Endothelial cell (in vitro differentiated cells): ENCODE measurements at places on chromosomes 3 and 15. TPM values are rescaled to one million over a fixed set of nuclear protein-coding genes. Genes with fewer than 3 reads are reported as not detected.

KNG1 gene
- not detected for total RNA-seq

LINGO1 gene
- total RNA-seq: 18.8 TPM

EMC7 gene
- 41.8 TPM for total RNA-seq

CHRNA5 gene
- 22.7 TPM for total RNA-seq

HES1 gene
- total RNA-seq: 40.3 TPM

GRCh38 chr3:157061265-157061664, 98.7 kb downstream of the CCNL1 start:
- H3K27ac ChIP-seq: no peak overlapping the region
- no peaks in the 10 kb centered on the region for H3K4me1 ChIP-seq

DNA sequence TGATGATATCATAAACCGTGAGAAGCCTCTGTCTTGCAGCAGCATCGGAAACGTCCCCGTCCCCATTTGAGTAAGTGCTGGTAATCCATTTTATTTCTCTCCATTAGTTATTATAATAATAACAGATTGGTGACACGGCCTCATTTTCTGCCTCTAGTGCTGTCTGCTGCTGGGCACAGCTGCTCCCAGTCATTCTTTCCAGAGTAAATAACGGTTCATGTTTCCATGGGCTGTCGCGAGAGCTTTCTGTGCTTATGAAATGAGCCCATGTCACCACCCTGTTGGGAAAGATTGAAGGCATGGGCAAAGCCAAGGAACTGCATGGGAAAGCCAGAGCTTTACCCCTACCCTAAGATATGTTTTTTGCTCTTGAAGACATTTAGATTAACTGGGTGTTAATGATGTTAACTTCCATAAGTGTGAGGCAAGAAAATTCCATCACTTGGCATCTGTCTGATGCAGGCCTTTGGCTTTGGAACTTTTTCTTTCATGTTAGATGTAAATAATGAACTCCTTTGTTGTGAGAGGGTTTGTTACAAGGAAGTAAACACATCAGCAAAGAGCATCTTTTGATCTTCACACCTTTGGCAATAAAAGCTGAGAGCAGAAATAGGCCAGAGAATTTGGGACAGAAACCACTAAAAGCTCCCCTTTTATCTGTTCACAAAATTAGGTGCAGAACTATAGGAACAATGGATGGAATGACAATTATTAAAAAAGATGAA, 141.8 kb downstream of the FILIP1L start:
- no peak for DNase-seq
- H3K27ac ChIP-seq: no peak overlapping the region
- H3K27me3 ChIP-seq: peaks cover 2% of the 10 kb centered on the region
- no peaks in the 10 kb centered on the region for H3K4me1 ChIP-seq

- no peaks in the 10 kb centered on the region for H3K36me3 ChIP-seq
- DNase-seq: no peak
- H3K27ac ChIP-seq: no peak overlapping the region
- no peaks in the 10 kb centered on the region for H3K27me3 ChIP-seq
- H3K4me3 ChIP-seq: no peak overlapping the region
- no peaks in the 10 kb centered on the region for H3K4me1 ChIP-seq
Observed at GRCh38 chr3:105398437-105398836, 31.7 kb downstream of the ALCAM start.

GRCh38 chr3:62803276-62803675, 71.9 kb downstream of the CADPS start:
- peaks cover 4% of the 10 kb centered on the region for H3K4me1 ChIP-seq
- no peak overlapping the region for H3K4me3 ChIP-seq
- no peak for DNase-seq
- H3K27ac ChIP-seq: no peak overlapping the region

DNA sequence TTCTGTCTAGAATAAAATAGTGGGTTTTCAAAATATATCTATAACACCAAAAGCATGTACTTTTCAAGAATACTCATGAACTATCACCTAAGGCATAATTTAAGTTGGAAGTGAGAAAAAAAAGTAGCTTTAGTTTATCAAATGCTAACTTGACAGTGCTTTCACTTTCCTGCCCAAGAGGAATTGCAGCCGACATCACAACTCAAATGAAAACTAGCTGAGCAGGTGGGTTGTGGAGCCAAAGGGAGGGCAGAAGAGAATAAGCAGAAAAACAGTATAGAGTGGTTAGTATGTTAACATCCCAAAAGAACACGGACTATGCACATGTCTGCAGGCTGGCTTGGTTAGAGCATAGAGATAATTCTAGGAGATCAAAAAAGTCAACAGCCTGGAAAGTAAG, 120.9 kb downstream of the NEDD4 start:
- no peak overlapping the region for H3K4me3 ChIP-seq
- no peaks in the 10 kb centered on the region for H3K27me3 ChIP-seq
- H3K36me3 ChIP-seq: peaks cover 12% of the 10 kb centered on the region
- DNase-seq: no peak
- peak overlapping the region; percentile 85 for H3K27ac ChIP-seq

DNA sequence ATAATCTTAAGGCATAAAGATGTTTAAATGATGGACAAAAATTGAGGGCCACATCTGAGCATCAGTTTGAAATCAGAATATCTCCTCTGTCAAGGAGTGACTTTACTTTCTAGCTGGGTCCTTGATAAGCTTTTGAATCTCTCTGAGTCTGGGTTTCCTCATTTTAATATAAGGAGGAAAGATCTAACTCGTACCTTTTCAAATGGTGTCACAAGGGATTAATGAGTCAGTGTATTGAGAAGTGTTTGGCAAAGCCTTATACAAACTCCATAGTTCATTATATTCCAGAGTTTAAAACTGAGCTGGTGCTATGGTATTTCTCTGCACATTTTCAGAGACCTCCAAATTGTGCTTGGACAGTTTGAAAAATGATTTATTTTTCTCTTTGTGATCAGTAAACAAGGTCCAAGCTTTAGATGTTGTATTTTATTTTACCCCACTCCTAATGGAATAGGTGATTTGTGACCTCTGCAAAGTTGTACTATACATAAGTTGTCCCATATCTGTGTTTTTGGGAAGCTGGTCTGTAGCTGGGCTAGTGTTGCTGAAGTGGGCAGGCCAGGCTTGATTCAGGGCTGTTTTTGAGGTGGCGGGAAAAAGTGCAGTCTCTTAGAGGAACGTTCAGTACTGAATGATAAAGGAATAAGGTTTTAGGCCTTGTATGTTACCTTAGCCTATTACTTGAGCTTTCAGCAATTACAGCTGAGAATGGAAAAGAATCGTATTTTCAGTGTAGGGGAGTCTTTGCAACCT, 5.6 kb downstream of the FNDC3B start:
- H3K27me3 ChIP-seq: peaks cover 5% of the 10 kb centered on the region
- peak overlapping the region; percentile 1 for H3K4me3 ChIP-seq
- peaks cover 22% of the 10 kb centered on the region for H3K36me3 ChIP-seq
- peaks cover 40% of the 10 kb centered on the region for H3K4me1 ChIP-seq
- H3K27ac ChIP-seq: no peak overlapping the region
- DNase-seq: no peak

GRCh38 chr3:153818338-153818737, 302.9 kb upstream of the ARHGEF26 start:
- H3K4me1 ChIP-seq: no peaks in the 10 kb centered on the region
- DNase-seq: no peak
- H3K36me3 ChIP-seq: no peaks in the 10 kb centered on the region
- no peak overlapping the region for H3K27ac ChIP-seq
- H3K4me3 ChIP-seq: no peak overlapping the region

DNA sequence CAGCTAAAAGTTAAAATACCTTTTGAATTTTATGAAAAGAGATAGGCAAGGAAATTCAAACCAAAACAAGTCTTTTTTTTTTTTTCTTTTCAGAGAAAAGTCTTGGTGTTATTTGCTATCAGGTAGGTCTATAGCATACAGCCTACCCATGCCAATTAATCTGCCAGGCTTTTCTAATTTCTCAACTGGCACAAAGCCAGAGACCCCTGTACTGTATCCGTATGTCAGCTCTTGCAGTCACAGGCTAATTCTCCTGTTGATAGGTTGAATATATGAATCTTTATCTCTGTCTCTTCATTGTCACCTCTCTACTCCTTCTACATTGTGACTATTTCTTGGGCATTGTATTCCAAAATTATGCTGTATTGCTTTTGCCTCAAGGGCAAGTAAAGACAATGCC, 133.4 kb downstream of the IL5RA start:
- H3K4me1 ChIP-seq: no peaks in the 10 kb centered on the region
- no peak overlapping the region for H3K27ac ChIP-seq
- H3K27me3 ChIP-seq: peaks cover 3% of the 10 kb centered on the region
- no peak for DNase-seq
- H3K36me3 ChIP-seq: no peaks in the 10 kb centered on the region

DNA sequence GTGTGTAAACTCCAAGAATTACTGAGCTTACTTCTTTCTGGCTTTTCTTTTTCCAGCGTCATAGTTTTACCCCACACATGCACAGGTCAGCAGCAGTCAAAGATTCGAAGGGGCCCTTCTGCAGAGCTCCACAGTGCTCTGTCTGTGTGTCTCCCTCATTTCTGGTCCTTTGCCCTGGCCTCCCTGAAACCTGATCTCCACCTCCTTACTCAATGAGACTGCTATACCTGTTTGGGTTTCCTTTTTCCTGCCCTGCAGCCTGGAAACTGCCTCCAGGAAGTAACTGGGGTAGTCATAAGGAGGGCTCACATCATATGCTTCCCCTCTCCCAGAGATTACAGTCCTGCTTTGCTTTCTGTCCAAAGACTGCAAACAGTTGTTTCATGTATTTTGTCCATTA, 82.8 kb upstream of the TNIK start:
- H3K27ac ChIP-seq: no peak overlapping the region
- no peak overlapping the region for H3K4me3 ChIP-seq
- DNase-seq: no peak
- H3K27me3 ChIP-seq: peaks cover 2% of the 10 kb centered on the region

DNA sequence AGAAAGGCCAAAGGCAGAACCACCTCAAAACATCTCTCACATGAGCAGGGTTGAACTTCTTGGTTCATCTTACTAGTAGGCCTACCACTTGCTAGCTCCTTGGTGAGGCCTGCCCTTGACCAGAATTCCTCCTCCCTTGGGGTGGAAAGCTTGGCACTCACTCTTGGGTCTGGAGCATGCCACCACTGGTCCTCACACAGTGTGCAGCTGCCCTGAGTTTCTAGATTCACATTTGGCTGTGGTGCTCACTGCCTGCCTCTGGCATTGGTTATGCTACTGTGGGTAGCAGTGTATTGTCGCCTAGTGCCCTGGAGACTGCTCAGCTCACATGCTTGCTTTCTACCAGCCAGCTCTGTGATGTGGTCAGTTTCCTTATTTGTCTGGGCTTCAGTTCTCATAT, 23.7 kb downstream of the OXNAD1 start:
- DNase-seq: no peak
- H3K4me3 ChIP-seq: no peak overlapping the region
- H3K4me1 ChIP-seq: peaks cover 12% of the 10 kb centered on the region
- H3K36me3 ChIP-seq: peaks cover 11% of the 10 kb centered on the region
- no peak overlapping the region for H3K27ac ChIP-seq

GRCh38 chr3:153976891-153977554, 144.2 kb upstream of the ARHGEF26 start:
- H3K27me3 ChIP-seq: peaks cover 2% of the 10 kb centered on the region
- H3K27ac ChIP-seq: no peak overlapping the region
- DNase-seq: no peak

- no peak overlapping the region for H3K4me3 ChIP-seq
- DNase-seq: no peak
- peaks cover 4% of the 10 kb centered on the region for H3K4me1 ChIP-seq
- H3K27ac ChIP-seq: peak overlapping the region; percentile 18
- peaks cover 4% of the 10 kb centered on the region for H3K36me3 ChIP-seq
Observed at GRCh38 chr15:29670998-29671981, 151.0 kb downstream of the TJP1 start.

GRCh38 chr3:144652573-144652972, 681.0 kb downstream of the DIPK2A start:
- H3K4me1 ChIP-seq: no peaks in the 10 kb centered on the region
- DNase-seq: no peak
- no peak overlapping the region for H3K4me3 ChIP-seq

- peaks cover 2% of the 10 kb centered on the region for H3K27me3 ChIP-seq
- no peak for DNase-seq
- no peak overlapping the region for H3K4me3 ChIP-seq
- no peaks in the 10 kb centered on the region for H3K4me1 ChIP-seq
- H3K27ac ChIP-seq: no peak overlapping the region
- H3K36me3 ChIP-seq: peaks cover 19% of the 10 kb centered on the region
Observed at GRCh38 chr15:49215768-49216739, 46.0 kb downstream of the GALK2 start.

- peaks cover 9% of the 10 kb centered on the region for H3K4me1 ChIP-seq
- no peaks in the 10 kb centered on the region for H3K36me3 ChIP-seq
- no peak overlapping the region for H3K27ac ChIP-seq
- DNase-seq: no peak
Observed at GRCh38 chr3:186540835-186541226, 3.3 kb downstream of the CRYGS start.

DNA sequence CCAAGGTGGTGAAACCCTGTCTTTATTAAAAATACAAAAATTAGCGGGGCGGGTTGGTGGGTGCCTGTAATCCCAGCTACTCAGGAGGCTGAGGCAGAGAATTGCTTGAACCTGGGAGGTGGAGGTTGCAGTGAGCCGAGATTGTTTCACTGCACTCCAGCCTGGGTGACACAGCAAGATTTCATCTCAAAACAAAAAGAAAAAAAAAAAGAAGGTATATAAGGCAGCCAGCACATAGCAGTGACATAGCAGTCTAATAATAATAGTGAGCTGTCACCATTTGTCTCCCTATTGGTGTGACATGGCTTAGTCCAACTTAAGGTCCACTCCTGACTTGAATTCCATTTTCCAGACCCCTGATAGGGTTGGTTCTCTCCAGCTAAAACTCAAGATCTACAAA, 8.8 kb upstream of the LACTB start:
- no peaks in the 10 kb centered on the region for H3K36me3 ChIP-seq
- H3K4me1 ChIP-seq: no peaks in the 10 kb centered on the region
- H3K27me3 ChIP-seq: peaks cover 2% of the 10 kb centered on the region
- H3K4me3 ChIP-seq: no peak overlapping the region
- H3K27ac ChIP-seq: no peak overlapping the region
- DNase-seq: no peak

- peak overlapping the region; percentile 83 for H3K4me3 ChIP-seq
- H3K4me1 ChIP-seq: peaks cover 22% of the 10 kb centered on the region
- DNase-seq: no peak
- H3K27ac ChIP-seq: no peak overlapping the region
Observed at GRCh38 chr3:184260724-184261269, 556 bp downstream of the CAMK2N2 start.

- no peak overlapping the region for H3K27ac ChIP-seq
- no peaks in the 10 kb centered on the region for H3K36me3 ChIP-seq
- H3K27me3 ChIP-seq: peaks cover 12% of the 10 kb centered on the region
- H3K4me3 ChIP-seq: peak overlapping the region; percentile 65
- peaks cover 4% of the 10 kb centered on the region for H3K4me1 ChIP-seq
- DNase-seq: peak; percentile 72
Observed at GRCh38 chr3:133927540-133928066, 31.9 kb upstream of the RAB6B start.

GRCh38 chr3:45489730-45490309, 101.4 kb downstream of the LARS2 start:
- H3K27ac ChIP-seq: no peak overlapping the region
- peaks cover 14% of the 10 kb centered on the region for H3K36me3 ChIP-seq
- no peaks in the 10 kb centered on the region for H3K4me1 ChIP-seq
- DNase-seq: no peak
- H3K27me3 ChIP-seq: no peaks in the 10 kb centered on the region

- H3K27me3 ChIP-seq: peaks cover 13% of the 10 kb centered on the region
- H3K27ac ChIP-seq: no peak overlapping the region
- no peak overlapping the region for H3K4me3 ChIP-seq
- no peak for DNase-seq
Observed at GRCh38 chr15:24678485-24678884, 2.9 kb downstream of the NPAP1 start.

GRCh38 chr15:59739557-59740186, 50.6 kb upstream of the BNIP2 start:
- no peaks in the 10 kb centered on the region for H3K27me3 ChIP-seq
- H3K36me3 ChIP-seq: peaks cover 6% of the 10 kb centered on the region
- H3K4me3 ChIP-seq: no peak overlapping the region
- no peaks in the 10 kb centered on the region for H3K4me1 ChIP-seq
- no peak for DNase-seq
